ENCODE measurements at places on chromosomes 2 and 18.

DNA sequence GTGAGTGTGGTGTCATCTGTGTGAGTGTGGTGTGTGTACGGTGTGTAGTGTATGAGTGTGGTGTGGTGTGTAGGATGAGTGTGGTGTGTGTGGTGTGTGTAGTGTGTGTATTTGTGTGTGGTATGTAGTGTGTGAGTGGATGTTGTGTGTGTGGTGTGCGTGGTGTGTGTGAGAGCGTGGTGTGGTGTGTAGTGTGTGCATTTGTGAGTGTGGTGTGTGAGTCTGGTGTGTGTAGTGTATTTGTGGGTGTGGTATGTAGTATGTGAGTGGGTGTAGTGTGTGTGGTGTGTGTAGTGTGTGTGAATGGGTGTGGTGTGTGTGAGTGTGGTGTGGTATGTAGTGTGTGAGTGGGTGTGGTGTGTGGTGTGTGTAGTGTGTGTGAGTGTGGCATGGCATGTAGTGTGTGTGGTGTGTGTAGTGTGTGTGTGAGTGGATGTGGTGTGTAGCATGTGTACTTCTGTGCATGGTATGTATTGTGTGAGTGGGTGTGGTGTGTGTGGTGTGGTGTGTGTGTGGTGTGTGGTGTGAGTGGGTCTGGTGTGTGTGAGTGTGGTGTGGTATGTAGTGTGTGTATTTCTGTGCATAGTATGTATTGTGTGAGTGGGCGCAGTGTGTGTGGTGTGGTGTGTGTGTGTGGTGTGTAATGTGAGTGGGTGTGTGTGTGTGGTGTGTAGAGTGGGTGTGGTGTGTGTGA, 227.8 kb downstream of the BCL2 start:
- DNase-seq: no peak

- DNase-seq: no peak
Observed at GRCh38 chr2:98768384-98769113, 37.6 kb upstream of the MGAT4A start.

- no peak for DNase-seq
Observed at GRCh38 chr2:28764909-28765711, 13.5 kb downstream of the PPP1CB start.

DNA sequence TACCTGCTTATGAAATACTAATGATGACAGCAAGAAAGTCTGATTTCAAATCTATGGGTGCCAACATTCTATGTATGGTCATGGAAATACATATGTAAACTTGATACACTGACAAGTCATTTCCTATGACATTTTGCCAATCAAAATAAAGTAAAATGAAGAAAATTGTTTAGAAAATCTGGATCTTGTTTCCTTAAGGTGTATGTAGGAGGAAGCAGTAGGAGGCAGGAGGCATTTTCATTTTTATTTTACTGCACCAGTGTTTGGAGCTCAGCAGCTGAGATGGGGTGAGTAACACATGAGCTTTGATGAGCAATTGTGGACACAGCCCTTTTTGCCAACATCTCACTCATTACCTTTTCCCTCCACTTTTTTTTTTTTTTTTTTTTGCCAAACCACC, 167.0 kb downstream of the AFF3 start:
- no peak for DNase-seq

DNA sequence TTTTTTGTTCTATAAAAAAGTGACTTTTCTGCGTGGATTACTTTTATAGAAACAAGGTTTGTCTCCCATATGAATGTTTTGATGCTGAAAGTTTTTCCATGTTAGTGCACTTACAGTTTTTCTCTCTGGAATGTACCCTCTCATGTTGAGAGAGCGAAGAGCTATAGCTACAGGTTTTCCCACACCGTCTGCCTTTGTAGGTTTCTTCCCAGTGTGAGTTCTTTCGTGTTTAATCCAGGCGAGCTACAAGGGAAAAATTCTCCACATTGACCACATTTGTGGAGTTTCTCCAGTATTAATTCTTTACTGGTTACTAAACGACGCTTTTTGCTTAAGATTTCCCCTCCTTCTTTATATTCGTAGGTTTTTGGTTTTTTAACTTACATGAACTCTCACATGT, 85.1 kb downstream of the ACSL3 start:
- no peak for DNase-seq

GRCh38 chr18:46253498-46253897, 149.3 kb downstream of the HAUS1 start:
- DNase-seq: no peak

All from CD4-positive, alpha-beta T cell treated with Interferon alpha-2 for 1 hour (primary cell).